ENCODE measurements at places on chromosomes 7 and 10. TPM values are rescaled to one million over a fixed set of nuclear protein-coding genes. Genes with fewer than 3 reads are reported as not detected.

DNA sequence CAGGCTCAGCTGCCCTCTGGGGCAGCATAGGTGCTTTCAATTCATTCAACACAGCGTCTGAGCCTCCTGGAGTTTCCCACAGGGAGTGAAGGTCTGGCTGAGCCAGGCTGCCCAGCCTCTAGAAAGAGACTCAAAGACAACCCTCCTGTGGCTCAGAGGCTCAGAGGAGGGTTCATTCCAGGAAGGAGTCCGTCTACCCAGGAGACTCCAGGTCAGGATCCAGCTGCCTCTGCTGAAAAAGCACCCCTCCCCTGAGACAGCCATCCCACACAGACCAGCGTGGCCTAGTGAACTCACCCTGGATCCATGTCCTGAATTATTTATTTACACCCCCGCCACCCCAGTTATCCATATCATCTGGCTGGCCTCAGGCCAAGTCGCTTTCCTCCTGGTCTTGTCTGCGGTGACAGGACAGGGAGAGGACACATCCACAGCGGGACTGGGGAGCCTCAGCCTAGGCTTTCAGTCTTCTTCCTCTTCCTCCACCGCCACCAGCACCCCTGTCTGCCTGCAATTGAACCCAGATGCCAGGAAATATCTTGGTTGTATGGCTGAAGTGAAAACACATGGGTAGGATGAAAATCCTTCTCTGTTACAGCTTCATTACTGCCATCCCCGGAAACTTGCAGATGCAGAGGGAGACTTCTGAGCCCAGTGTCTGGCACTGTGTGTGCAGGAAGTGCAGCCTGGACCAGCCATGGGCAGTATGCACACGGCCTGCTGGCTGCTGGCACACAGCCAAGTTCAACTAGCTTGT, 44.0 kb upstream of the COL13A1 start:
- no peak for DNase-seq

- DNase-seq: no peak
Observed at GRCh38 chr10:114408112-114408967, 4.0 kb upstream of the AFAP1L2 start.

TRIM73 gene
- polyA plus RNA-seq: 0.70 TPM

VWDE gene
- polyA plus RNA-seq: not detected

- no peak for DNase-seq
Observed at GRCh38 chr7:100865372-100865911, 1.7 kb upstream of the TRIP6 start.

GRCh38 chr7:55073051-55073511, 54.3 kb downstream of the EGFR start:
- DNase-seq: no peak

DNA sequence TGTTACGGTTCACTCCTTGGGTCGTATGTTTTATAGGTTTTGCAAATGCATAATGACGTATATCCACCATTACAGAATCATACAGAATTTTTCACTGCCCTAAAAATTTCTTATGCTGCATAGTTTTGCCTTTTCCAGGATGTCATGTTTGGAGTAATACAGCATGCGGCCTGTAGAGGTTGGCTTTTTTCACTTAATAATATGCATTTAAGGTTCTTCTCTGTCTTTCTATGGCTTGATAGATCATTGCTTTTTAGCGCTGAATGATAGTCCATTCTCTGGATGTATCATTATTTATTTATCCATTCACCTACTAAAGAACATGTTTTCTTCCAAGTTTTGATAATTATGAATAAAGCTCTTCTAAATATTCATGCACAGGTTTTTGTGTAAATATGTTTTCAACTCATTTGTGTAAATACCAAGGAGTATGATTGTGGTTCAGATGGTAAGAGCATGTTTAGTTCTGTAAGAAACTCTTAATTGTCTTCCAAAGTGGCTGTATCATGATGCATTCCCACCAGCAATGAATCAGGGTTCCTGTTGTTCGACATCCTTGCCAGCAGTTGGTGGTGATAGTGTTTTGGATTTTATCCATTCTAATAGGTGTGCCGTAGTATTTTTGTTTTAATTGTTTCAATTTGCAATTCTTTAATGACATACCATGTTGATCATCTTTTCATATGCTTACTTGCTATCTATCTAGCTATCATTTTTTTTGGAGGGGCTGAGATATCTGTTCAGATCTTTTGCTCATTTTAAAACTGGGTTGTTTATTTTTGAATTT, 531.2 kb upstream of the GHITM start:
- no peak for DNase-seq

DNA sequence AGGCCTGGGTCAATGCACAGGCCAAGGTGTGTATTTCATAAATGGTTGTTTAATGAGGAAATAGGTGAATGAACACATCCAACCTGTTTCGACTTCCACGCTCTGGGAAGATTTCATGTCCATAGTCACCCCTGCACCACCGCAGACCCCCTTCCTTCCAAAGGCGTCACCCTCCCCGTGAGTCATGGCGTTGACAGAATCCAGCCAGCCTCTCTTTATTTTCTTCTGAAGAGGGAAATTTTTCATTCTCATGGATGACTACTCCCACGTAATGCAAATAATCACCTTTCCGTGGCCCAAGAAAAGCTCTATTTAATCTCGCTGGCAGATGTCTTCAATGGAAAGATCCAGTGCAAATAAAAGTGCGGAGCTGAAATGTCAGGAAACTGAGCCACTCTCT, 75.3 kb upstream of the FOXK1 start:
- DNase-seq: no peak

GRCh38 chr10:29669149-29669548, 34.4 kb upstream of the SVIL start:
- no peak for DNase-seq

LGI1 gene
- not detected for polyA plus RNA-seq

DNA sequence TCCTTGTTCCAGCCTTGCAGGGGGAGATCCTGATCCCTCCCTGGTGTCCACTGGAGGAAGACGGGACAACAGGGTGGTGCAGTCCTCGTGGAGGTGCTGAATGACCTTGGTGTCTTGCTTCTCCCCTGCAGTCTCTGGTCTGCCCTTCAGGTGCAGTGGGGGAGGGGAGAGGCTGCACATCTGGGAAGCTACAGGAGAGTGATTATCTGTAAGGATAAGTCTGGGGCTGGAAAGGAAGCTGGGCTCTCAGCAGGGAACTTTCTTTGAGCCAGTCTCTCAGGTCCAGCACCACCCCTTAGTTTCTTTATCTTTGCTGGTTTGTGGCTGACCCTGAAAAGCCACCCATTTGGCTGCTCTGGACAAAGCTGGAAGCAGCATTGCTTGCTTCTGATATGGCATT, 275.6 kb downstream of the CCSER2 start:
- no peak for DNase-seq

OR2A1 gene
- polyA plus RNA-seq: 0.76 TPM

CYP2E1 gene
- polyA plus RNA-seq: not detected

SLC37A3 gene
- 8.6 TPM for polyA plus RNA-seq

Measured in naive thymus-derived CD8-positive, alpha-beta T cell (primary cell).